ENCODE measurements at places on chromosomes 7 and 10.

DNA sequence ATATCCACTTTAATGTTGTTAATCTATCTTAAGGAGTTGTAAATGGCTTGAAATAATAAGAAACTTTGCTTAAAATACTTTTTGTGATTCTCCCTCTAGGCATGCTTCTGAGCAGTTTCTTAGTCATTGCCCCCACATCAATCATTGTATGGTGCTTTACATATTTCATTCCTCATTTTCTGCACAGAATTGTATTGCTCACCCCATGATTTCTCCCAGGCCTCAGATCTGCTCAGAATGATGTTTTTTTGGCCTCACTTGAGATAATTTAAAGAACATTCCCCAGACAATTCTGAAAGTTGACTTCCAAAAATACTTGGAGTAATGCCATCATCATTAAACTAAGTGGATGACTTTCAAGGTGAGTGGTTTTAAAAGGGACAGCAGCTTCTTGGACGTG, 82.1 kb upstream of the PRPS1L1 start:
- no peak for DNase-seq

DNA sequence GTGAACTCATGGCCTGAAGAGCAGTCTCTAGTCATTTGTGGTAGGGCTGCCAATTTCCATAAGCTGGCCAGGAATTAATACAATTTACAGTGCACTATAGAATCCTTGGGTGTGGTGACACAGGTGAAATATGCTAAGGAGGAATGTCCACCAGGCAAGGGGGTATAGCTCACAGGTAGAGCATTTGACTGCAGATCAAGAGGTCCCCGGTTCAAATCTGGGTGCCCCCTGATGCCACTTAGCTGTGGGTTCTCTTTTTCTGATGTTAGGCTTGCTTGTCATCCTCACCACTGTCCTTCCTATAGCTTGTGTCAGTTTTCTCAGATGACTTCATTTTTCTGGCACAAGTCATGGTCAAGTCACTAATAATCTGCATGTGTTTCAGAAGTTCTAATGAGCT, 108.7 kb downstream of the ZNF467 start:
- no peak for DNase-seq

- DNase-seq, result no peak
Measured at GRCh38 chr10:78416031-78417011, 382.7 kb downstream of the RPS24 start.

GRCh38 chr10:1549591-1550290, 187.6 kb downstream of the ADARB2 start:
- DNase-seq, result no peak

- DNase-seq, result no peak
Measured at GRCh38 chr7:158408318-158408920, 179.2 kb downstream of the PTPRN2 start.

DNA sequence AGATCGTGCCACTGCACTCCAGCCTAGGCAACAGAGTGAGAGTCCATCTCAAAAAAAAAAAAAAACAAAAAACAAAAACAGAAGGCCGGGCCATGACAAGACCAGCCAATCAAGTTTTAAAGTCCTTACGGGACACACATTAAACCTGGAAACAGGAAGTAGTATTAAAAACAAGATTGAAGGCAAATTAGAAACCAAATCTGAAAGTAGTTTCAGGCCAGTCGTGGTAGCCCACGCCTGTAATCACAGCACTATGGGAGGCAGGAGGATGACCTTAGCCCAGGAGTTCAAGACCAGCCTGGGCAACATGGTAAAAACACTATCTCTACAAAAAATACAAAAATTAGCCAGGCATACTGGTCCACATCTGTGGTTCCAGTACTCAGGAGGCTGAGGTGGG, 18.1 kb downstream of the PSAP start:
- no peak for DNase-seq

GRCh38 chr7:80869106-80869784, 49.6 kb downstream of the SEMA3C start:
- no peak for DNase-seq

GRCh38 chr7:50685135-50686065, 97.3 kb downstream of the GRB10 start:
- DNase-seq, result no peak

DNA sequence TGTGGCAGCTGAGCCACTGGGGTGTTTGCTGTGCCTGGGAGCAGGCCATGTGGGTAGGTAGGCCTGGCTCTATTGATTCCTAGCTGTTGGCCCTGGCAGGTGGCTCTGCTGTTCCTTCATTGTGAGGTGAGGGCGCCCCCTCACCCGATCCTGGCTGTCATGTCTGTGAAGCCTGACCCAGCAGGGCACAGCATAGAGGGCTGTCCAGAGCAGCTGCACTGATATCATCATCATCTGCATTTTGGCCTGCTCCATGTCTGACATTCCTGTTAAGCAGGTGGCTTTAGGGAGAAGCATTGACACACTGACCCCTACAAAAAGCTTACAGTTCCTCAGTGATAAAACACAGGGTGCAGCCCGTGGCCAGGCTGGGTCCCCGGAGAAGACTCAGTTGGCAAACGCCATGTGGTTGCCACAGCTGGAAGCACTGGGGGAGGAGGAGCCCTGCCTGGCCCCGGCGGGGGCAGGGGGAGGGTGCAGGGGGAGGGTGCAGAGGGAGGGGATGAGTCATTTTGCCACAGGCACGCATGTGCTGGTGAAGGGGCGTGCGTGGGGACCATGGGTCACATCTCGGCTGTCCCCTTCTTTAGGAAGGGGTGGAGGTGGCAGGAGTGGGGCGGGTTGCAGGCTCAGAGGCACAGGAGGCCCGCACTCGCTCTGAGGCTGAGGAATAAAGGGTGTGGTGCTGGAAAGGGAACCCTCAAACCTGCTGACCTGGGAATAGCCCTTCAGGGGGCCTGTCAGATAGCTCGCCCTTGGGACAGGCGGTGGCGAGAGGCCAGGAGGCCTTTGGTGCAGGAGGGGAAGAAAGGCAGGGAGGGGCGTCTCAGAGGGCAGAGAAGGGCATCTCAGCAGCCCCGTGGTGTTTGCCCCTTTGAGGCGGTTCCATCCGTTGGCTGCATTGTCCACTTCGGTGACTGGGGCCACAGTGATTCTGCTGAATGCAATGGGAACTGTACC, 31.6 kb downstream of the IKZF1 start:
- no peak for DNase-seq

DNA sequence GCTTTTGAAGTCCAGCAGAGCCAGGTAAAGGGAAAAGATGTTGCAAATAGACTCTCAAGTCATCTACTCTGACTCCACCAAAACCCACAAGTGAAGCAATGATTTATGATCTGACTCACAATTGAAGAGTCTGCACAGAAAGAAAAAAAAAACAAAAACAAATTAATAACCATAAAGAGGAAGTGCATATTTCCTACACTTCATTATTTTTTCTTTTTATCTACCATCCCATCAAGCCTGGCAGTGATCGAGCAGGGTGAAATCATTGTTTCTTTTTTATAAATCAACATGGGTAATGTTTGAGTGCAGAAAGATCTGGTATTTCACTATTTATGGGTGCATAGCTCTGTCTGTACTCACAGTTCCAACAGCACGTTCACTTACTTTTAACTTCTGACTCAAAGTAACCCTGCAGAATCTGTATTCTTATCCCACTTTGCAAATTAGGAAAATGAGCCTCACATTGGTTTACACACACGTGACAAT, 829.0 kb downstream of the TNS3 start:
- DNase-seq, result no peak

DNA sequence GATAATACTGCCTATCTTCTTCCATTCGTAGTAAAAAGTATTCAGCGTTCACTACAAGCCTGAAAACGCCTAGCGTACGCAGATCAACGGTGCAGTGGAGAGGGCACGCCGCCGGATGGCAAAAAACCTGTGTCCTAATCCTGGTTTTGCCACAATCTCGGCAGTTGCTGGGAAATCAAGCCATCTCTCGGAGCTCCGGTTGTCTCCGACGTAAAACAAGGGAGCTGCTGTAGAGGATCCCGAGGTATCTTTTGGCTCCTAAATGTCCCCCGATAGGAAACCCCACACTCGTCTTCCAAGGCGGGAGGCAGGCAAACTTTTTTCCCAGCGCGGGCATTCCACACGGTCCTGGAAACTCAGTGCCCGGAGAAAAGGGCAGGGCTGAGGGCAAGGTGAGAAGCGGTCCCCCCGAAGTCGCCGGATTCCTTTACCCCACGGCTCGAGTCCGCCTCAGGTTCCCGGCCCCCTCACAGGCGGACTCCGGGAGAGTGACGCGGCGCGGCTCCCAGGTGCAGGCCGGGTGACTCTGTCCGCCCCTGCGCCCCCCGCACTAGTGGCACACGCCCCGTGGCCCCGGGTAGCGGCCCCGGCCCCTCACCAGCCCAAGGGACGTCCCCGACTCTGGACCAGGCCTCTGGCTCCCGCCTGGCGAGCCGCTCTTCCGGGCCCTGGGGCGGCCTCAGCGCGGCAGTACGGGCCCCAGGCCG, 649 bp downstream of the IDE start:
- DNase-seq, result no peak

GRCh38 chr10:43117777-43118583, 20.3 kb upstream of the CSGALNACT2 start:
- no peak for DNase-seq

DNA sequence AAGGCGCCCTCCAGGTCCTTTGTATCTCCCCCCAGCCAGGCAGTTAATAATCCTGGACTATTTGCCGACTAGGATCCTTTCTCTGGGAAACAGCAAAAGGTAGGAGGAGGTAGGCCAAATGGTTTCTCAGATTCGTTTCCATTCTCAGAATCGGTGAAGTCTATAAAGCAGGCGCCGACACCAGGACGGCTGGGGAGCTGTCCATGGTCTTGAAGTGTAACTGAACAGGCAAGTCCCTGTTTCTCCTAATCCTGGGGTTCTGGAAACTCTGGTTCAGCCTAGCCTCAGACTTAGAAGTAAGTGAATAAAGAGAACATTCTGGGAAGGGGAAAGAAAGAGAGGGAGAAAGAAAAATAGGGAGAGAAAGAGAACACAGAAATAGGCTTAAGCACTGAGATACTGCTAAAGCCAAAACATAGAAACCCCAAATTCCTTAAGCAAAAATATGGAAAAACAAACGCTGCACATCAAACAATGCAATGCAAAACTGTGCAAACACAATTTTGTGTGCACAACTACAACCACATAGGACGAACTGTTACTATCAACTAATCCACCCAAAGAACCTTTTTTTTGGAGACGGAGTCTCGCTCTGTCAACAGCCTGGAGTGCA, 11.1 kb upstream of the INA start:
- peak; percentile 5 for DNase-seq

DNA sequence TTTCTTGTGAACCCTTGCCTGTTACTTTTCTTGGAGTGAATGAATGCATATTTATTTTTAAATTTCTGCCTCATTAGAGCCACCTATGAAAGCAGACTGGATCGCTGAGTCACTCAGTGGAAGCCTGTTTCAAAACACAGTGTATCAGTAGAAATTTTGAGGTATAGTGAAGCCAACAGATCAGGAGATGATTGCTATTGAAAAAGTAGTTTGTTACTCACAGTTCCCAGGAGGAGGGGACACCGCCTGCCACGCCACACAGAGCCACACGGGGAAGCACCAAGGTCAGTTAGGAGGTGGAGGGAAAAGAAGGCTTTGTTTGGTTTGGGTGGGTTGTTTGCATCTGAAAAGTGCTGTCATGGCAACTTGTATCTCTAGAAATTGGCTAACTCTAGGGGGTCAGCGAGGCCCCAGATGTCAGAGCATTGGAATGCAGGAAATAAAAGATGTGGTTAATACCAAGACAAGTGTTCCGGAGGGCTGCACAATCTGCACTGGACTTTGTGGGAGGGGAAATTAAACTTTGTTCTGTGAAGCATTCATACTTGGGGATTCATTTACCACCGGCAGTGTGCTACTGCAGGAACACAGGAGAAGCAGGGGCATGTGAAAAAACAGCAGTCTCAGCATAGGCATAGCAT, 106.4 kb upstream of the SDK1 start:
- DNase-seq, result no peak

GRCh38 chr10:88826388-88826787, 23.9 kb downstream of the LIPM start:
- no peak for DNase-seq

DNA sequence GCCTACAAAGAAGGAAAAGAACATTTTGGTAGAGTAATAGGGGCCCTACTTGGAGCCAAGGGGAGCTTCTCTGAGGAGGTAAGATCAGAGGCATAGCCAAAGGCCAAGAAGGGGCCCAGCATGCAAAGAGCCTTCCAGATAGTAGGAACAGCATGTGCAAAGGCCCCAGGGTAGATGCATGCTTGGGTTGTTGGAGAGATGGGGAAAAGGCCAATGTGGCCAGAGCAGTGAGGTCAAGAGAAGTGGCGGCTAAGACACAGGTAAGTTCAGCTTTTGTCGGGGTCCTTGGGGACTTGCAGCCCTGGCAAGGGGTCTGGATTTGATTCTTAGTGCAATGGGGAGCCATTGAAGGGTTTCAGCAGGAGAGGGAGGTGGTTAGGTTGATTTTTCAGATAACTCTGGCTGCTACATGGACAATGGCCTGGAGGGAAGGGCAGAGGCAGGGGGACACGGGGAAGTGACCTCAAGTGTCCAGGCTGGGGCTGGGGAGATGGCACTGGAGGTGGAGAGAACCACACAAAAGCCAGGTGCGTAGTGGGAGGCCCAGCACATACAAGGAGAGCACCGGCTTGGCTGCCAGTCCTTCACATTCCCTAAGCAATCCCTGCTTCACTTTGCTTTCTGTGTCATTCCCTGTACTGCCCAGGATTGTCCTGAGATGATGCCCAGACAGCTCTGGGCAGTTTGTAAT, 16.5 kb downstream of the GRID1 start:
- DNase-seq, result no peak

GRCh38 chr10:74500026-74500704, 326.2 kb upstream of the KAT6B start:
- no peak for DNase-seq

DNA sequence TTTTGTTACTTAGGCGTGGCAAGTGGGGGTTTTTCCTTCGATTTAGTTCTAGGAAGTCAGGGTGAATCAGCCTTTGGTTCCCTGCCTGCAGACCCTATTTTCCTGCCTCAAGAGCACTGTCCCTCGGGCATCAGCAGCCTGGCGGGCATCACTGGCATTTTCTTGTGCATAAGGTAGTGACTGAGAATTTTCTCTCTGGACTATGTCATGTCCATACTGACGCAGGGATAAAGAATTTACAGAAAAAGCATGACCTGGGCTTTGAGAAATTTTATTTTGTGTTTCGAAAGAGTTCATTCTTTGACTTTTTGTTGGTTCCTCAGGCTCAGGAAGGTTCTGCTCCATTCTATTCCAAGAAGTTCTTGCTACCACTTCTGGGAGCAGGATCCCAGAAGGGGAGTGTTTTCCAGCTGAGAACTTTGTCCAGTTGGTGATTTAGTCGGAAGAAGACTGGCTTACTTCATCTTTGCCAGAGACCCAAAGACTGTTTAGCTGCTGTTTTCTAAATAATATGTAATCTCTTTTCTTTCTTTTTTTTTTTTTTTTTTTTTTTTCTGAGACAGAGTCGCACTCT, 213.9 kb upstream of the SH2B2 start:
- DNase-seq, result no peak

GRCh38 chr7:85213500-85213899, 26.6 kb upstream of the SEMA3D start:
- DNase-seq, result no peak

DNA sequence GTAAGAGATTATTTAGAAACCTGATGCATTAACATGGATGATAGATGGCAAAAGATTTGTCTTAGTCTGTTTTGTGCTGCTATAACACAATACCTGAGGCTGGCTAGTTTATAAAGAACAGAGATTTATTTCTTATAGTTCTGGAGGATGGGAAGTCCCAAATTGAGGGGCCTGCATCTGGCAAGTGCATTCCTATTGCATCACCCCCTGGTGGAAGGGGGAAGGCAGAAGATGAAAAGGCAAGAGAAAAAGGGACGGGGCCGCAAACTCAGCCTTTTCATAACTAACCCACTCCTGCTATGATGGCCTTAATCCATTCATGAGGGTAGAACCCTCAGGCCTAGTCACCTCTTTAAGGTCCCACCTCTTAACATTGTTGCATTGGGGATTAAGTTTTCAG, 153.4 kb upstream of the LRGUK start:
- no peak for DNase-seq

All from GDM1 (cell line).